ENCODE measurements at places on chromosomes 1 and 21.
A peak's percentile ranks its signal among the peaks of the same experiment; 100 is the strongest.

DNA sequence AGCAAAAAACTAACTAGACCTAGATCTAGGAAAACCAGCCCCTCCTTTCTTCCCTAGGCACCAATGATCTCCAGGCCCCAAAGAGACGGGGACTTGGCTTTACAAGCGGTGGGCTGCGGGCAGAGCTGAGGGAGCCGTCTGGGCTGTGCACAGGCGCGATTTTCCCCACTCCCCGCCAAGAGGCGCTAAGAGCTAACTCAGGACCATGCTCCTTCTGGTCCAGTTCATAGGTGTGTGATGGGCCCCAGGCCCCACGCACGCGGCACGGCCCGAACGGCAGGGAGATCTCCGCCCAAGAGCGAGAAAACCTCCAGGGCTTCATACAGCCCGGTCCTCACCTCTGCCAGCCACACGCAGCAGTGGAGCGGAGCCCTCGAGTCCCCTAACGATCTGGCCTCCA is 7.5 kb upstream of the GPR153 start:
- no peak for DNase-seq

DNA sequence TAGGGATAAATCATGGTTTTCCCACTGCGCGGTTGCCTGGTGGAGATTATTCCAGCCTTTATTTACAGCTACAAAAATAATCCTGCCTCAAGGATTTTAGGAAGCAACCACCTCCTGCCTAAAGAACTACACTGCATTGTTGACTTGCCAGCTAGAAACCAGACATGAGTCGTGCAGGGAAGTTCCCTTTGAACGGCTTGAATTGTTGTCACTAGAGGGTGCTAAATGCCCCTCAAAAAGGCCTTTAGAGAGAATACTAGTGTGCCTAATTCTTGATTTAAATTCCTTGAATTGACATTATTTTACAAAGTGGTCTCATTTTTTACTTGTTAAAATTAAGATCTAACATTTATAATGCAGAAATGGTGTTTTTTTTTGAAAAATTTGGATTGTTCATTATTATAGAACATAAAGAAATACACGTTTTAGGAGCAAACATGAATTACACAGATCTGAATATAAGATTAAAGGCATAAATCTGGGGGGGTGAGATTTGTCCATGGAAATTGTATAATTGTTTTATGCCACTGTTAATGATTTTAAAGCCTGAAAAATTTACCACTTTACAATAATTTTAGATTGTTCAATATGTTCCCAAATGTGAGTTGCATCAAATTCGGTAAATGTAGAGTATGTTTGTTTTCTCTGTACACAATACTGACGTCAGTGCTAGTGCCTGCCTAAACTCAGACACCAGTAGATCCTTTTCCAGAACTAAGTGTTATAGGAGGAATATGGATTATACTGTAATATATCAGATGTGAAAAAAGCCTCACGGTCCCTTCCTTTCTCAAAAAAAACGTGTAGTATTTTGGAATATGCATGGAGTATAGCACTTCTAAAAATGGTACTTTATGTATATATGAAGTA is 7.6 kb upstream of the ERG start:
- peak; percentile 79 for DNase-seq

DNA sequence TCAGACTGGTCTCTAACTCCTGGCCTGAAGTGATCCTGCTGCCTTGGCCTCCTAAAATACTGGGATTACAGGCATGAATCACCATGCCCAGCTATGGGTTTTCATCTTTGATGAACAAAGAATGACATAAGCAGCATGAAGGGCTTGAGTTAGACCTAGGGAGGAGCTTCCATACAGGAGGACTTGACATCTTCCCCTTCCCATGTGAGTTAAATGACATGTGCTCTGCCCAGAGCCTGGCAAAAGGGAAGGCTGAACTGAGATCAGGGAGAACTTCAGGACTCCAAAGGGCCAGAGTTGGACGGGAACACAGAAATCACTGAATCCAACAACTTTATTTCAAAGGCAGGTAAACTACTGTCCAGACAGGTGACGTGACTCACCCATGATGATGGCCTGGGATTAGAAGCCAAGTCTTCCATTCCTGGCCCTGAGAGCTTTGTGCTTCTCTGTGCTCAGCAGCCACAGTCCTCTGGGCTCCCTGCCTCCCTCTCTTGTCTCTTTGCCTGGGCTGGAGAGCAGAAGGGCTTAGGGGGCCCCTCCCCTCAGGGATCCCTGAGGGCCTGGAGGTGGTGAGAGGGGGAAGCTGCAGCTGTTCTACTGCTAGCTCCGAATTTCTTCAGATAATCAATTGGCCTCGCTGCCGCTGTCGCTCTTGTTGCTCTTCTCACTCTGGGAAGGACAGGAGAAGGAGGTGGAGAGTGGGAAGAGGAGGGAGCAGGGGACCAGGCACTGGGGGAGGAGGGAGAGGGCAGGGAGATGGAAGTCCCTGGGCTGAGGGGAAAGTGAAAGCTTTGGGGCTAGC is 7.6 kb downstream of the NHLH1 start:
- no peak for DNase-seq

GRCh38 chr1:31667065-31667785 is 22.5 kb upstream of the PEF1 start:
- no peak for DNase-seq

GRCh38 chr1:25001125-25001915 is 71.2 kb upstream of the RUNX3 start:
- no peak for DNase-seq

DNA sequence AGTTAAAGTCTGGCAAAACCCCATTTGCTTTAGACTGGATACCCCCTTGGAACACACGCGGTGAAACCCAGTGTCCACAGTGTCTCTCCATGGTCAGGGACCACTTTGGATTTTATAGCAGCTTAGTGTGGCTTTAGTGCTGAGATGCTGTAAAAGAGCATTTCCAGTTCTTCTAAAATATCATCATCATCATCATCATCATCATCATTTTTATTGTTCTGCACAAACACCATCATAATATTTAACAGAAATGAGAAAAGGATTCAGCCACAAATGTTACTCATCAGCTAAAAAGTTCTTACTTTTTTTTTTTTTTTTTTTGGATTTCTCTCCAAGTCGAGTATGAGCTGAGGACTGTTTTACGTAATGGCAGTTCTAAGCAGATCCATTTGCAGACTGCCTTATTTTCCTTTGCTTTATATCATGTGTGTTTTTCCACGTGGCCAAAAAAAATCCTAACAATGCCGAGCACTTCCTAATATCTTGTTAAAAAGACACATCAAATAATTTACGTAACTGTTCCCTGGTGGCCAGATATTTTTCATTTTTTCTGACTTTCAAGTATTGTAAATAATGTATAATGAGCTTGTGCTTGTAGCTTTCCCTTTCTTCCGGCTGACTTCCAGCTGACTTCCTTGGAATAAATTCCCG is 62.8 kb downstream of the EVA1C start:
- no peak for DNase-seq

- DNase-seq: no peak
These were observed 71.5 kb downstream of the IFI44 start for GRCh38 chr1:78721136-78721535.

DNA sequence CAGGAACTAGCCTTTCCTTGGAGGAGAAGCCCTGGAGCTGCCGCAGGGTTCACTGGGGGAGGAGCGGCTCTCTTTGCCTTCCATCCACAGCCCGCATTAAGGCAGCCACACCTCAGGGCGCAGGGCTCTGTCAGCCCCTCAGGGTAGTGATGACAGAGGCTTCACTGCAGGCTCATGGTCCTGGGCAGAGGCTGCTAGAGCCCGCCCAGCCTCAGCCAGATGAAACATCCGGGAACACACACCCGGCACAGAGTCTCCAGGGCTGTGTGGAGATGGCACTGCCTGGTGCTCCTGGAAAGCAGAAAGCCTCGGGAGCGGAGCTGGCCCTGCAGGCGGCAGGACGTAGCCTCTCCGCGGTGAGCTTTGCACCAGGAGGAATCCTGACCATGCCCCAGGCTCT is 29.4 kb upstream of the PEX10 start:
- DNase-seq: no peak

GRCh38 chr1:168626326-168626725 is 49.9 kb downstream of the XCL1 start:
- DNase-seq: peak; percentile 36

- DNase-seq: no peak
These were observed 113.1 kb upstream of the GRIK3 start for GRCh38 chr1:37147392-37147831.

DNA sequence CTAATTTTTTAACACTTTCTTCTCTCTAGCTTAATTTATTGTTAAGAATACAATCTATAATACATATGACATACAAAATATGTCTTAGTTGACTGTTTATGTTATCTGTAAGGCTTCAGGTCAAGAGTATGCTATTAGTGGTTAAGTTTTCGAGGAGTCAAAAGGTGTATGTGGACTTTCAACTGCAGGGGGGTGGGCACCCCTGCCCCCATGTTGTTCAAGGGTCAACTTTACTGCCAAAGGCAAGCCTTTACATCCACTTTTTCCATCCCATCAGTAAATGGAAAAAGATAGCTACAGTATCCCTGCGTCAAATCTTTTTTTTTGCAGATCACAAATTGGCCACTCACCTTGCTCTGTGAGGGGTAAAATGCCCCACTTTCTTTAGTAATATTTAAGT is 6.3 kb downstream of the METTL18 start:
- DNase-seq: no peak

- no peak for DNase-seq
These were observed 95.9 kb downstream of the CAMTA1 start for GRCh38 chr1:6880951-6881690.

DNA sequence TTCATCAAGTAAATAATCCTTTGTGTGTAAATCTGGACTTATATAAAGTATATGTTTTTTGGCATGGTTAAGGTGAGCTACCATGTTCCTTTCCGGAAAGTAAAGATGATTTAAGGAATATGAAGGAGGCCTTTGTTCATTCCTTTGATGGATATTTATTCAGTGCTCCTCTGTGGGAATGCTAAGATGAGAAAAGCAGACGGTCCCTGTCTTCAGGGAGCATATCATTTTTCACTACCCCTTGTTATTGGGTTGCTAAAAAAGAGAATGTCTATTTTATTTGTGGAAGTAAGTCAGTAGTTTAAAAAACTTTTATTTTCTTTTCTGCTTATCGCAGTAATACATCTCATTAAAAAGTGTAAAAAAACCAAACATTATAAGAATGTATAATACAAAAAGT is 35.1 kb upstream of the CNN3 start:
- no peak for DNase-seq

- DNase-seq: no peak
These were observed 28.9 kb upstream of the RGS1 start for GRCh38 chr1:192546596-192547190.

GRCh38 chr1:23922321-23922943 is 9.3 kb upstream of the CNR2 start:
- no peak for DNase-seq

- no peak for DNase-seq
These were observed 163.4 kb downstream of the CYYR1 start for GRCh38 chr21:26409735-26410134.

GRCh38 chr1:3590951-3591865 is 20.1 kb downstream of the MEGF6 start:
- DNase-seq: no peak

- peak; percentile 10 for DNase-seq
These were observed 26.9 kb upstream of the DDR2 start for GRCh38 chr1:162605225-162605927.

DNA sequence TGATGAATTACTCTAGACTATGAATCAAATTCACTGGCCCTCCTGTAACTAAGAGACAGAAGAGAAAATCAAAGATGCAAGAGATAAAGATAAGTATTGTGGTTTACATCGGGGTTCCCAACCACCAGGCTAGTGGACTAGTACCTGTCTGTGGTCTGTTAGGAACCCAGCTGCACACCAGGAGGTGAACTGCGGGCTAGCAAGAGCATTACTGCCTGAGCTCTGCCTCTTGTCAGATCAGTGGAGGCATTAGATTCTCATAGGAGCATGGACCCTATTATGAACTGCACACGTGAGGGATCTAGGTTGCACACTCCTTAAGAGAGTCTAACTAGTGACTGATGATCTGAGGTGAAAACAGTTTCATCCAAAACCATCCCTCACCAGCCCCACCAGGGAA is 58.9 kb upstream of the DUSP10 start:
- DNase-seq: no peak

DNA sequence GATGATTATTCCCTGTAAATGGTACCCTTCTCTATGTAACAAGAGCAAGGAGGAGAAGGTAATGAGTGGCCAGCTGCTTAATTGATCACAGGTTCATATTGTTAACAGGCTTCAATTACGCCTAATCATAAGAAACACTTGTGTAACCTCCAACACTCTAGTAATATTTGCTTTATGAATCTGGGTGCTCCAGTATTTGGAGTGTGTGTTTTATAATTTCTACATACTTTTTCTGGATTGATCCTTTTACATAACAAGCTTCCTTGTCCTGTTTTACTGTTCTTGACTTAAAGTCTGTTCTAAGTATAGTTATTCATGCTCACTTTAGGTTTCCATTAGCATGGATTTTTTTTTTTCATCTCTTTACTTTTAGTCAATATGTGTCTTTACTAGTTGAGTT is 984.2 kb downstream of the AMY1C start:
- no peak for DNase-seq

DNA sequence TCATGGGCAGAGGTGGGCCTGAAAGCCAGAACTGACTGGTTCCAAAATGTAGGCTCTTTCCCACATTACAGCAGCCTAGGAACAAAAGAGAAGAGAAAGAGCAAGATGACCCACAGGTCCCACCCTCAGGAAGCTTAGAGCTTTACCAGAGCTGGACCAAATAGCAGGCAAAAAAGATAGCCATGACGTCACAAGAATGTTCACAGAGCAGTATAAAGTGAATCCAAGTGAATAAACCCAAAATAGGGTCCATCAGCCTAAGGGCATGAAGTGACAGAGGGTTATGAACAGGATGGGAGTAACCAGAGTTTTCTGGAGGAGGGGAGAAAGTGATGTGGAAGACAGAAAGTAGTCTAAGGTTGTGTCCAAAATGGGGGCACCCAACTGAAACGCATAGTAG is 221.2 kb downstream of the KCNH1 start:
- no peak for DNase-seq

- no peak for DNase-seq
These were observed 29.8 kb upstream of the A3GALT2 start for GRCh38 chr1:33350611-33351280.

DNA sequence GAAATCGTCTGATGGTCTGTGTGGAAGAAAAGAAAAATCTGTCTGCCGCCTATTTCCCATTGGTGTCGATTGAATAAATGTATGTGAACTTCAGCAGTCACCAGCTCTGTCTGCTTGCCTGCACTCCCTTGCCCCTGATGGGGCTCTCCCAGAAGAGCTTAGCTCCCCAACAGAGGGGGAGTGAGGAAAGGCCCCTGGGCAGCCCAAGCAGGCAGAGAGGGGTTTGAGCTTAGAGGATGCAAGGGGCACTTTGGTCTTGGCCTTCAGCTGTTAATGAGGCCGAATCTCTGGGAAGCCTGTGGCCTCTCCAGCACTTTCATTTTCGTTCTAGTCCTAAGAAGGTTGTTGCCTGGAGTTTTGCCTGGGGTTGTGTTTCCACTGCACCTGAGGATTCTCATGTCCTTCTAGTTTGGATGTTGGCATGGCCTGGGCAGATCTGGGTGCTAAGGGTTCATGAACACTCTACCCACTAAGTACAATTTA is 2.8 kb downstream of the FOXD2 start:
- no peak for DNase-seq

- DNase-seq: no peak
These were observed 130.3 kb upstream of the PLXNA2 start for GRCh38 chr1:208374391-208374941.

- no peak for DNase-seq
These were observed 127.2 kb downstream of the FAM78B start for GRCh38 chr1:166039436-166040201.
